ENCODE measurements at places on chromosomes 13 and 19. TPM values are rescaled to one million over a fixed set of nuclear protein-coding genes. Genes with fewer than 3 reads are reported as not detected.

DNA sequence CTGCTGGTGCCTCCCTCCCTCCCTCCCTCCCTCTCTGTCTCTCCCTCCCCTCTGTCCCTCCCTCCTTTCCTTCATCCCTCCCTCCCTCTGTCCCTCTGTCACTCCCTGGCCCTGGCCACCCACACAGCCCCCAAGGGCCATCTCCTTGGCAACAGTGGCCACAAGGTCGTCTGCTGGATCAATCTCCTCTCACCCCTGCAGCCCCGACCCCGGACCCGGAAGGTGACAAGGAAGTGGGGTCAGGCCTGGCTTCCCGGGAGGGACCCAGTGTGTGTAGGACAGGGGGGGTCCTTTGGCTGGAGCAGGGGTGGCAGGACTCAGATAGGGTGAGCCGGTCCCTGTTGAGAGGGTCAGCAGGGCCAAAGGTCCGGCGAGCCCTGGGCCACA lies 21.9 kb upstream of the TCF3 start:
- H3K36me3 ChIP-seq, result no peaks in the 10 kb centered on the region
- peaks cover 18% of the 10 kb centered on the region for H3K4me1 ChIP-seq
- H3K27ac ChIP-seq, result no peak overlapping the region
- no peak overlapping the region for H3K4me3 ChIP-seq
- DNase-seq, result no peak
- no peaks in the 10 kb centered on the region for H3K27me3 ChIP-seq

- no peaks in the 10 kb centered on the region for H3K36me3 ChIP-seq
- no peak overlapping the region for H3K4me3 ChIP-seq
Observed at GRCh38 chr13:40366119-40366518, 300.3 kb downstream of the FOXO1 start.

The CLEC17A gene
- not detected for polyA plus RNA-seq

The DHDH gene
- 1.0 TPM for polyA plus RNA-seq

The TSSK6 gene
- polyA plus RNA-seq, result 2.5 TPM

Measured in pancreas (tissue), 10 donors.